T1000 (cell line): ENCODE measurements at places on chromosomes 4 and X.

DNA sequence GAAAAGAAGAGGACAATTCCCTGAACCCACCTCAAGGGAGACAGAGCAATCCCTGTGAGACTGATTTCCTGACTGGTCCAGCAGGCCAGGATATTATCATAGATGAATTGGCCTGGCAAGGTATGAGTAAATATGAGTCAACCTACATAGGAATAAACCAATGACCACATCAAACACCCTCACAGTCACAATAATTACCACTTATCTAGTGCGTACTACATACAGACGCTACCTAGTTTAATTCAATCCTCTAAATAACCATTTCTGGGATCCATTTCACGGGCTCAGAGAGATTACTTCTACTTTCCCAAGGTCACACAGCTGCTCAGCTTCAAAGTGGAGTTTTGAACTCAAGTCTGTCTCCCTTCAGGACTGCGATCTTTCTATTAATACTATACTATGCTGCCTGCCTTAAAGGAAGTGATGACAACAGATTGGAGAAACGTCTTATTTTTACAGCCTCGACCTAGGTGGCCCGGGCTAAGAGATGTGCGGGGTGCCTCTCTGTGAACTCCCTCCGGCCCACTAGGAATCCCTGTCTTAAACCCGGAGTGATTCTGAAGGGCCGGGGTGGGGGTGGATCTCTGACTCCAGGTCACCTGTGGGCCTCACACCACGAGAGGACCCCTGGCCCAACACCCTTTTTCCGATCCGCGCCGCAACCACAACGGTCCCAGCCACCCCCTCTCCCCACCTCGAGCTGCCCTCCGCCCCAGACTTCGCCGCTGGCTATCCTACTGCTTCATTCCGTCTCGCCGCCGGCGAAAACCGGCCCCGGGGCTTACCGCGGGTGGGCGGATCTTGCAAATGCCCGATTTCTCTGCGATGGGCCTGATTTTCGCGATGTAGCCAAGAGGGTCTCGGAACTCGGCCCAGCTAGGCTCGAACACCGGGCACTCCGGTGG is 800 bp downstream of the KDM5C start:
- DNase-seq: no peak

- DNase-seq: no peak
Measured at GRCh38 chrX:94097868-94098267, 423.9 kb downstream of the FAM133A start.

DNA sequence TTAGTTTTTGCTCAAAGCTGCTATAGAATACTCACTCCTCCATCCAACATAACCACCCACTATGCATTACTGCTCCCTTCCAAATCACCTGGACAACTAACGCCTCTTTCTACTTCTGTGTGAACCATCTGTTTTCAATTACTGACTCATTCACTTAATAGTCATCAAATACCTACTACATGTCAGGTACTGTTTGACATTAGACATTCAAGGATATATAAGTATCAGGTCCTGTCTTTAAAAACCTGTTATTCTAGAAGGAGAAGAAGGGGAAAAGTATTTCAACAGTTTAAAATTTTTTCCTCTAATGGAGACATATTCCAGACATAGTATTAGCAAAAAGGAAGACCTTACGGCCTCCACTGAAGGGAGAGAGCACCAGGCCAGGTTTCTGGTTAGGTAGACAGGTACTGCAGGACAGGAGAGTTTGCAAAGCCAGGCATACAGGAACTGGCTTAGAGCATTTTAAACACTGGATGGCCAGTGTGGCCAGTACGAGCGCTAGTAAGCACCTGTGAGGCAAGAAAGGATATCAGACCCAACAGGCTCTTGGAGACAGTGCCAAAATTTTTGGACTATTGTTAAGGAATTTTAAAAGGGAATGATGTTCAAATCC is 39.0 kb downstream of the SH3RF1 start:
- no peak for DNase-seq

DNA sequence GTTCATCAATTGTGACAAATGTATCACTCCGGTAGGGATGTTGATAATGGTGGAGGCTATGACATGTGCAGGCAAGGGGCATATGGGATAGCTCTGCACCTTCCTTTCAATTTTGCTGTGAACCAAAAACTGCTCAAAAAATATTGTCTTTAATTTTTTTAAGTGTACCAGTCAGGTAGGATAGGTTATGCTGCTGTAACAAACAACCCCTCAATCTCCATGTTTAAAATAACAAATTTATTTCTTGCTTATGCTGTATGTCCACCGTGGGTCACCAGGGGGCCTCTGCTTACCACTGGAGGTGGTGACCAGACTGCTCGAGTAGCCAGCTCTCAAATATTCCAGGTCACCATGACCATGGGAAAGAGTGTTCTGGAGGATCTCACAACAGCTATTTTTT is 23.4 kb upstream of the MSX1 start:
- no peak for DNase-seq

GRCh38 chr4:30801876-30802275 is 81.7 kb downstream of the PCDH7 start:
- DNase-seq: no peak

- peak; percentile 24 for DNase-seq
Measured at GRCh38 chr4:128354205-128354821, 66.7 kb upstream of the PGRMC2 start.

GRCh38 chr4:80076681-80077080 is 3.7 kb upstream of the ANTXR2 start:
- DNase-seq: no peak

DNA sequence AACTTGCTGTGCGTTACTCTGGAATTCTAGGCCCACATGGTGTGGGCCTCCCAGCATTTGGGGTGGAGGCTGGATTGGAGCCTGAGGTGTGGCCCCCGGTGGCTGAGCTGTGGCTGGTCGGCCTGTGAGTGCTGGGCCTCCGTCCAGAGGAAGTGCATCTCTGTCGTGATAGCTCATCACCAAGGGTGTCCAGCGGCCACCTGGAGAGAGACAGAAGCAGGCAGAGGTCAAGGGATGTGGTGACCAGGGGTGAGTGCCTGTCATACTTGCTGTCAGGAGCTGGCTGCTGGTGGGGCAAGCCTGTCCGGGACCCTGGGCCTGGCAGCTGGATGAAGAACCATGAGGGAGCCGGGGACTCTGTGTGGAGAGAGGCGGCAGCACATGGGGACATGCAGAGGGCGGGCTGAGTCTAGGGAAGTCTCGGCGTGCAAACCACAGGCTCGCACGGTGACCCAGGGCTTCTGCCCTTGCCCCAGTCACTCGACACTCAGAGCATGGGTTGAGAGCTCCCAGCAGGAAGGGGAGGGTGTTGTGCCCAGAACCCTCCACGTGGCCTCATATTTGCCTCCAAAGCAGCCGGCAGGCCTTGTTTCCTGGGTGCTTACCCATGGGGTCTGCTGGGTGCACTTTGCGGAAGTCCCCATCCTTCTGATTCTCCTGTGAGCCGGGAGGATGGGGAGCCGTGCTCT is 6.2 kb downstream of the SORCS2 start:
- no peak for DNase-seq

- no peak for DNase-seq
Measured at GRCh38 chr4:124017185-124017785, 620.7 kb downstream of the SPRY1 start.

DNA sequence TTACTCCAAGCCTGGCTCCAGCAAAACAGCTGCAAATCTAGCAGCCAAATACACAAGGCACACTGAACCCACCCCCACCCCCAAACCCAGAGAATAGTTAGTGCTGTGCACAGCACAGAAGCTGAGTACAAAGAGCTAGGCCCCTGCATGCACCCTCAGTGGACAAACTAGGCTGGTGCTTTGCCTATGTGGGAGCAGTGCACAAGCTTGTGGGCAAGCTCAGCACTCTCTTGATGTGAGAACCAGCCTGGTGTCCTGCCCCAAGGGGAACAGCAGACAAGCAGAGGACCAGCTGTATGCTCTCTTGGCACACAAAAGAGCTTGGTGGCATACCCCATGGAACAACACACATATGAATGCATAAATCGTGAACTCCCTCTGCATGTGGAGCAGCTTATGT is 81.7 kb downstream of the FAAH2 start:
- no peak for DNase-seq

DNA sequence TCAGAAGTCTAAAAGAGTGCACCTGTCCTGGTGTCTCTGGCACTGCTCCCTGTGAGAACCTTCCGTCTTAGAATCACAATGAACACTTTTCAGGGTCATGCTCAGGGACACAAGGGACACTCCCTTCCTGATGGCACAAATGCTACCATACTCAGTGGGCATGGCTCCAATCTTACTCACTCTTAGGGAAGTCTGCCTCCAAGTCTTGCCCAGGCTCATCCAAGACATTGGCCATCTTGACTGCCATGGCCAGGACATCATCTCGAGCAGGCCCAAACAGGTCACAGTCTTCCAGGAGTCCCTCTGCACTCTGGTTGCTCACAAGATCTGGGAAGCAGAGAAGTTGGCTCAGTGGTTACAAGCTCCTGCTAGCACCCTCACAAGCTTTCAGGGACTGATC is 8.8 kb downstream of the ZMYM3 start:
- no peak for DNase-seq

DNA sequence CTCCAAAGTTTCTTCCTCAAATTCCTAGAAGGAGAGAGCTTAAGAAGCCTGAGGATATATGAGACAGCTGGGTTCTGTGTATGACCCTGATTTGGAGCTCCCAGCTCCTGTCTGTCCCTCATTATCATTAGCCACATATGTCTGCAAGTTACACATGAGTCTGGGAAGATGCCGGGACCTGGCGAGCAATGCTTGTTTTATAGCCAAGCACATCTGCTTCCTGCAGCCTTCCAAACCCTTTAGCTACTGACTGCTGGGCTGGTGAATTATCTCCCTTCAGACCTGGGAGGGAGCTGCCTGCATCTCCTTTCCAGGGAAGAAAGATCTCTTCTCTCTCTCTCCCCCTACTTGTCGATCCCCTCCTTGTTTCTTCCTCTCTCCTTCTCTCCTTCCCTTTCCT is 556.7 kb upstream of the BOD1L1 start:
- no peak for DNase-seq

GRCh38 chrX:141176586-141177451 is at the start of gene LDOC1:
Gene LDOC1 (minus strand): TSS chrX:141177129. CDS start chrX:141177021, 108 bp downstream.
- DNase-seq: peak; percentile 82

DNA sequence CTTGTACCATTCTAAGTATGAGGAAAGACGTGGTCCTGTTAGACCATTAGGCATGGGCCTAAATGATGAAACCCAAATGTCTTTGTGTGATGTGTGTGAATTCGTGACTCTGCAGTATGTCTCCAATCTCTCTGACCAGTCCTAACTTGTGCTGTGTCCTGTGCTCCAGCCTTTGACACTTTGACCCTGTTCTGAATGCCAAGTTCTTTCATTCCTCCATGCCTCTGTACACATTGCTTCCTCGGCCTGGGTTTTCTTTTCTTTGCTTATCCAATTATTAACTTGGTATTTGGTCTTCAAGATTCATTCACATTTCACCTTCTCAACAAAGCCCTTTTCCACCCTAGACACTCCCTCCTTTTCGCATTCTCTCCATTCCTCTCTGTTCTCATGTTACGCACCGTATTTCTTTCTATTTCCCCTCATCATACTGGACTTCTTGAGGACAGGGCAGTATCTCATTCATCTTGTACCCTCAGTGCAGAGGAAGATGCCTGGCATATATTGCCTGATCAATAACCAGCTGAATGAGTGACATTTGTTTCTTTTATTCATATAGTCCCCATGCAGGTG is 138.7 kb downstream of the F11 start:
- no peak for DNase-seq

- DNase-seq: peak; percentile 8
Measured at GRCh38 chrX:118552121-118552900, 56.7 kb downstream of the DOCK11 start.

DNA sequence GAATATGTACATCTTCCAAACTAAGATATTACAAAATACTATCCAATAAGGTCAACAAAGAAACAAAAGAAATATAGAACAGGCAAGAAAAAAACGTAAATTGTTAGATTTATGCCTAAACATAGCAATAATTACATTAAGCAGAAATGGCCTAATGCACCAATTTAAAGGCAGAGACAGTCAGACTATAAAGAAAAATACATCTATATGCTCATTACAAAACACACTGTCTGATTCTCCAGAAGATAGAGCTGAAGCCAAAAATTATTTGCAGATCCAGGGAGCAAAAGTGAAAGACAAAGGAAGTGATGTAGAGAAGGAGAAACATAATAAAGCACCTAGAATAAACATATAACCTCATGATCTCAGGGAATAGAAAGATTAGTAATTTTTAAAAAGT is 246.9 kb downstream of the PAPSS1 start:
- no peak for DNase-seq

GRCh38 chr4:12519426-12519825 is 964.7 kb downstream of the RAB28 start:
- DNase-seq: no peak
